AG04449 (cell line): ENCODE measurements at places on chromosomes 2 and 18.

GRCh38 chr2:25570161-25570845, 103.1 kb downstream of the DTNB start:
- no peak for DNase-seq

GRCh38 chr2:28620801-28621171, 124.9 kb downstream of the PLB1 start:
- no peak for DNase-seq

GRCh38 chr2:16643099-16643498, 22.5 kb downstream of the CYRIA start:
- DNase-seq = no peak

- no peak for DNase-seq
These were observed 6.3 kb upstream of the MCFD2 start for GRCh38 chr2:46921676-46922448.

DNA sequence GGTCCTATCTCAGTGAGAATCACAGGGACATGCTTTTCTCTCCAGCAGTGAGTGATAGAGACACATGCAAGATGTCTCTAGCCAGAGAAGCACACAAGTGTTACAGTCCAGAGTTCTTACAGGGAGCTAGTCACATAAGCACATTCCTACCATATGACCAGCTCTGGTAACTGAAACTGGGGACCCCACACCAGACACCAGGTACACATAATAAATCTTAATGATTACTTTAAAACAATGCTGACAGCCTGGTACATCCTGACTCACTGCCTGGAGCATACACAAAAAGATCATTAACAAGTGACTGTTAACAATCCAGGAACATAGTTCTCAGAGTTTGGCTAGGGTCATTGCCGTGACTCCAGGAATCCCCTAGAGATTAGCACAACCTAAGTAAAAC, 53.6 kb downstream of the GALNT1 start:
- DNase-seq = no peak

DNA sequence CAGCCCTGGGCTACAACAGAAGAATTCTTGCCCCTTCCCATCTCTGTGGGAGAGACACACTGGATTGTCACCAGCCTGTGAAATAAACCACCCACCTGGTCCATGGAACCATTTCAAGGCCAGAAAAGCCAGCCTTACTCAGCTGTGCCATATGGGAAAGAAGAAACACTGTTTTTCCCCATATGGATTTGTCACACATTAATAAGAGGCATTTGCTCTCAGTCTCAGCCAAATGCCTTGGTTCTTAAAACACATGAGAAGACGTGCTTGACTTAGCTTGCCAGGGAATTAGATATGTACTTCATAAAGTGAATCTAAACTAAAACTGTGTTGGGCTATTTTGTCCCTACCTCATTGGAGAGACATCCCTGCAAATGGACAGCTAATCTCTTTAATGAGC, 308.6 kb upstream of the TNP1 start:
- no peak for DNase-seq

GRCh38 chr18:67500522-67501205, 15.9 kb downstream of the DSEL start:
- no peak for DNase-seq

DNA sequence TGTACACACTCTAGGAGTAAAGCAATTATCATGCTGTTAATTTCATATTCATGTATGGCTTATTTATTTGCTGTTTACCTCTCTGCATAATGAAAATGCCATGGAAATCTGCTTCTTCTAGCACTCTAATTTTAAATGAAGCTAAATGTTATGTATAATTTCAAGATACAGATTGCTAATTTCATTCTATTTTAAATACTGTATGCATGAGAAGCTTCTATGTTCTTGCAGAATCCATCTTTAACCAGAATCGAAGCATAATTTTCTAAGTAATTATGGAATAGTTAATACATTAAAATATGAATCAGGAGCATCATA, 127.2 kb downstream of the UBE2E3 start:
- no peak for DNase-seq

- no peak for DNase-seq
These were observed 1583.2 kb downstream of the SUCLG1 start for GRCh38 chr2:82875858-82876257.

DNA sequence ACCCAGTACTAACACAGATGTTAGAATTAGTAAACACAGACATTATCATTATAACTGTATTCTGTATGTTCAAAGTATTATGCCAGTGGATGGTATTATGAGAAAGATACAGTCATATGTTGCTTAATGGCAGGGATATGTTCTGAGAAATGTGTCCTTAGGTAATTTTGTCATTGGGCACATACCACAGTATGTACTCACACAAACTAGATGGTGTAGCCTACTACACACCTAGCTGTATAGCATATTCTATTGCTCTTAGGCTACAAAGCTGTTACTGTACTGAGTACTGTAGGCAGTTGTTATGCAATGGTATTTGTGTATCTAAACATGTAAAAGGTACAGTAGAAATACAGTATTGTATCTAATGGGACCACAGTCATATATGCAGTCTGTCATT, 53.8 kb downstream of the GTF3C3 start:
- no peak for DNase-seq

DNA sequence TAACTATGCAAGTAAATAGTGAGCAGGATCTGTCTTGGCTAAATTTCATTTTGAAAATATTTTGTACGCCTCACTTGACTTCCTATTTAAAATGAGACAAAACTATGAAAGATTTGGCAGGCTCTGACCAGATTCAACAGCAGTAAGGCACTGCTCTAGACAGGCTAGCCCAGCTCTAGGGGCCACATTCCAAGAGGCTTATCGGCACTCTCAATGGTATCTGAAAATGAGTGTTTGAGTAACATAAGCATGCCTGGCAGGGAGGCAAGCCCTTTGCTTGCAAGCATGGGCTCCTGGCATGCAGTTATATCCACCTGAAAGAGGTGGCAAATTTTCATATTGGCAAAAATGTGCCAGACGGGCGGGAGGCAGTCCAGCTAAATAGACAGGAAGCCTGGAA, 10.5 kb downstream of the CAPN13 start:
- no peak for DNase-seq

GRCh38 chr2:11945139-11946126, 199.0 kb downstream of the LPIN1 start:
- DNase-seq = no peak

DNA sequence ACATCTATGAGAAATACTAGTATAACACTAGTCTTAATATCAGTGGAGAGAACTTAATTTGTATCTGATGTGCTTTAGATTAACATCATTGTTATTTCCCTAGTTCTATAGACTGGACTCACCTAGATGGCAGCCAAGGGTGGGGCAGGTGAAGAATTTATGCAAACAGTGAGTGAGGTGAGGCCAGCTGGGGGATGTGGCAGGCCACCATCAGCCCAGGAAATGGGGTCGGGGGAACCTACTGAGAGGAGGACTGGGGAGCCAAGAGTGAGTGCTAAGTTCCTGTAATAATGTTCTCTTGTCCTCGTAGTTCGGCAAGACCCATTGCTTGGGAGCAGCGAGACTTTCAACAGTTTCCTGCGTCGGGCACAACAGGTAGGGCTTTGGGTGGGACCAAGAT, 2.5 kb downstream of the SNX17 start:
- no peak for DNase-seq

- peak; percentile 28 for DNase-seq
These were observed 58.8 kb downstream of the RNF152 start for GRCh38 chr18:61833978-61834377.

- DNase-seq = no peak
These were observed 85.7 kb upstream of the GALNT13 start for GRCh38 chr2:153786016-153786415.

DNA sequence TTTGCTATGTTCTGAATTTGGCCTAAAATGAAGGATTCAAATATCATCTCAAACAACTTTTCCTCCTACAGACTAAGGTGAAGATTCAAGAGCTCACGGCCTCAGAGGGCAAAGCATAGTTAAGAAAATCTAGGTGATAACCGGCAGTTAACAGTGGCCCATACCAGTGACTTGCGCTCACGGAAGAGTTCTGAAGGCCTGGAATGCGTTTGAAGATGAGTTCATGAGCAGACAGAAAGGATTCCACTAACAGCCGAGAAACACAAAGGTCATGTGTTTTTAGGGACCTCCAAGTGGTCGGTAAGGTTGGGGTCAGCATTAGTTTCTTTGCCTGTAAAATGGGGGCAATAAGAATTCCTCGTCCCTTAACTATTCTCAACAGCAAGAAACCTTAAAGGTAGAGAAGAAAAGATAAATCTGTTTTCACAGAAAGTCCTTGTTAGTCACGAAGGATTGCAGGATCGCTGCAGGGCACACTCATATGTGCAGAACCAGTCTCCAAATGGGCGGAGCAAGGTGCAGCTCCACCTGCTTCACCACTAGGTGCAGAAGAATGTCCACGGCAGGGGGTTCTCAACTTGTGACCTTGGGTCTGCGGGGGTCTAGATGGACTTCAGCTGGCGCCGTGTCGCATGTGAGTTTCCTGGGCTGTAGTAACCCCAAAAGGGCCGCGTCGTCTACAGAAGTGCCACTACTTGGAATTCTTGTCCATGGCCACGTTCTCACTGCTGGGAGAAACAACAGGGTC, 708 bp upstream of the RPIA start:
- DNase-seq = no peak

GRCh38 chr2:20169796-20170703, 54.9 kb downstream of the SDC1 start:
- no peak for DNase-seq

DNA sequence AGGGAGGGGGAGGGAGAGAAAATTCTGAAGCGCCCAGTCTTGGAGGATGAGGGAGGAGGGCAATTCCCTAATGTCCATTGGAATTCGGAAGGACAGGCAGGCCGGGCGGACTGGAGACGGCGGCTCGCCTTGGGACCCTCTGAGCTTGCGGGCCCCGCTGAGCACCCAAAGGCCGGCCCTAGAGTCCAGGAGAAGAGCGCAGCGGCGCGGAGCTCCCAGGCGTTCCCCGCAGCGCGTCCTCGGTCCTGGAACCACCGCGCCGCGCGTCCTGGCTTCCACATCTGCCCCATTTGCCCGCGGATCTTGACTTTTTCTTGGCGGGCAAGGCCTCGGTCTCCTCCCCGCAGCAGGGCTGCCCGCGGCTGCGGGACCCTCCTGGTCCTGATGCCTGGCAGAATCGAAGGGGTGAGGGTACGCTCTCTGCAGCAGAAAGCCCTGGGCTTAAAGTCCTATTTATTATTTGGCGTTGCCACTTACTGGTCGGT, 675 bp upstream of the MLPH start:
- no peak for DNase-seq

GRCh38 chr2:158031371-158031770, 70.3 kb upstream of the UPP2 start:
- no peak for DNase-seq

DNA sequence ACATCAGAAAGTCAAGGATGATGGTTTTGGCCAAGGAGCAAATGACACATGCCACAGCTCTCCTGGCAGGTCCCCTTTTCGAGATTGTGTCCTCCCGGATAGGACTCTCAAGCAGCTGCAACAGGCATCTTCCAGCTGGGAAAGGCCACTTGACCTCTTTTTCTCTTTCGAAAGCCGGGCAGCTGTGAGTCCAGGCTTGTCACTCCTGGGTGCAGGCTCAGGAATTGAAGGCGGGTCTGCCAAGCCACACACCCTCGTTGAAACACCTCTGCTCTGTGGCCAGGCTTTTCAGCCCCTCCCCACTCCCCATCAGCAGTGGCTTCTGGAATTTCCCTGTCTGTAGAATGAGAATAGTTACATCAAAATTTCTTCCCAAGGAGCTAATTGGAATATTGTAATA, 98.0 kb downstream of the CCDC138 start:
- no peak for DNase-seq

DNA sequence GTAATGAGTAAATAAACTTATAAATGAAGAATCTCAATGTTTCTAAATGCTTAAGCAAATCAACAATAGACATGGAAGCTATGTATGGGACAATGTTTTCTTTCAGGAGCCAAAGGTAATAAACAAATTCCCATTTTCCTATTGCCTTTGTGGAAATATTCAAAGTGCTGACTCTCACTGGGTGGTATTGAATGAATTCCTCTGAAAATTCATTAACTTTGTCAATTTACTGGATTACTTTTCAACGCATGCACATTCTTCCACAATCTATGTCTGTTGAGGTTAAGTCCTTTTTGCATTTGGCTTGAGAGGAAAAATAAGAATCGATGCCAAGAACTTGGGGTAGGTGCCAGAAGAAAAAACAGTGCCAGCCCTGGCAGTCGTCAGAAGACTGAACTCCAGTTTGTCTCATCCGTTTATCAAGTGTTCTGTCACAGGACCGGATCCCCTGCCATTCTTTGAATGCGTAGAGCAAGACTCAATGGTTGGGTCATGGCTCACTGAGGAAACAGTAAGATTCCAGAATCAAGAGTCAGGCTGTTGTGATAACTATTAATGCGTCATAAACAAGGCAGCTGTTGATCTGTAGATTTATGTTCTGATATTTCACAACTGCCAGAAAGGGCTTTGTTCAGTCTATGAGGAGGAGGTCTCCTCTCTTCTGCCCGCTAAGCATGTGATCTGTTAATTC, 133.3 kb downstream of the GFPT1 start:
- DNase-seq = peak; percentile 99

- DNase-seq = no peak
These were observed 22.9 kb upstream of the TYMS start for GRCh38 chr18:634551-635045.

- DNase-seq = no peak
These were observed 76.9 kb downstream of the TWIST2 start for GRCh38 chr2:238924796-238925195.

GRCh38 chr2:170477630-170478029, 237.5 kb upstream of the SP5 start:
- no peak for DNase-seq

- no peak for DNase-seq
These were observed 3.2 kb downstream of the ID2 start for GRCh38 chr2:8684878-8685696.

DNA sequence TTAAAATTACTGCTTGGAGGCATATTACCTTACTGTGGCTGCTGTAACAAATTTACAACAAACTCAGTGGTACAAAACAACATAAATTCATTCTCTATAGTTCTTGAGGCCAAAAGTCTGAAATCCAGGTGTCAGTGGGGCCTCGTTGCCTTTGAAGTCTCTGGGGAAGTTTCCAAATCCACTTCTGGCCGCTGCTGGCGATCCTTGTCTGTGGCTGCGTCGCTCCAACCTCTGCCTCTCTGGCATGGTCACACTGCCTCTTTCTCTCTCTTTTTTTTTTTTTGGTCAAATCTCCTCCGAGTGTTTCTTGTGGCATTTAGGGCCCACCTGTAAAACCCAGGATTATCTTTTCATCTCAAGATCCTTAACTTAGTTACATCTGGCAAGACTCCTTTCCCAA, 182.8 kb downstream of the ST6GAL2 start:
- no peak for DNase-seq

GRCh38 chr18:58314284-58314683, 270.3 kb downstream of the NEDD4L start:
- peak; percentile 86 for DNase-seq

GRCh38 chr2:7819316-7819715, 862.5 kb upstream of the ID2 start:
- DNase-seq = no peak

DNA sequence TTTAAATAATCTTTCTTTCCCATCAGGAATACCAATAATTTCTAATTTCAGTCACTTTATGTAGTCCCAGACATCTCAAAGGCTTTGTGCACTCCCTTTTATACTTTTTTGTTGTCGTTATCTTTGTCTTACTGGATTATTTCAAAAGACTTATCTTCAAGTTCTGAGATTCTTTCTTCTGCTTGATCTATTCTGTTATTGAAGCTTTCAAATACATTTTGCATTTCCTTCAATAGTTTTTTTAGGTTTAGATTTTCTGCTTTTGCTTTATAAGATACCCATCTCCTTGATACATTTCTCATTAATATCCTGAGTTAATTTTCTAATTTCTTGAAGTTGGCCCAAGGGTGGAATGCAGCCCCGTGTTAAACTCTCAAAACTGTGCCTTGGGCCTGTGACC, 432.4 kb downstream of the RIT2 start:
- DNase-seq = no peak
